Jurkat, Clone E6-1 (cell line): ENCODE measurements at places on chromosomes 4 and X.

- DNase-seq = no peak
Measured at GRCh38 chrX:132848296-132848970, 110.0 kb downstream of the HS6ST2 start.

- no peak for DNase-seq
Measured at GRCh38 chr4:114927881-114928280, 185.5 kb downstream of the NDST4 start.

DNA sequence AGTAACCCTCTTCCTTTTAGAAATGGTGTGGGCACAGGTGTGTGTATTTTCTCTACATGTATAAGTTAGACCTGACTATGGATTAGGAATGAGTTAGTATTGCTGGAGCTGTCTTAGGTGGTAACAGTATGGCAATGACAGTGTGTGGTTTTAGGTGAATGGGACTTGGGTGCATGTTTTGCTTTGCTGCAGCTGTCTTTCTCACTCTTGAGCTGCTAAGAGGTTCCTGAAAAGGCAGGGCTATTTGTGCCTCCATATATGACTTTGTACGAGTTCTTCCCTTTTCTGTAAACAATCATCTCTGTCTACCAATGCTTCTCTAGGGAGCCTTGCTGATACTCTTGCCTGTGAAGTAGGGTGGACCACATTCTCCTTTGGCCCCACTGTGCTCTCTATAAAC is 234.8 kb upstream of the HHIP start:
- no peak for DNase-seq

DNA sequence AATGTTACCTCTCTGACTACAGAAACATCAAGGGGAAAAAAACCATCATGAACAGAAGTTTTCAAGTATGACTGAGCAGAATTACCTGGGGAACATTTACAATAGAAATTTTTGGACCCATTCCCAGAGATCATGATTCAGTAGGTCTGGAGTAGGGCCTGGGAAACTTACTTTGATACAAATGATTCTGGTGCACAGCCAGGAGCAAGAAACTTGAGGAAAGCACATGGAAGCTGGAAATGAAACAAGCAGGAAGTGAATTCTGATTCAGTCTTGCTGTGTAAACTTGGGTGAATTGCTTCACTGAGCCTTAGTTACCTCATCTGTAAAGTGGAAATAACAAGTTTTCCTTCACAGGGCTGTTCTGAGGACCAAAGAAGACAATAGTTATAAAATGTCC is 192.5 kb upstream of the TAPT1 start:
- DNase-seq = no peak

DNA sequence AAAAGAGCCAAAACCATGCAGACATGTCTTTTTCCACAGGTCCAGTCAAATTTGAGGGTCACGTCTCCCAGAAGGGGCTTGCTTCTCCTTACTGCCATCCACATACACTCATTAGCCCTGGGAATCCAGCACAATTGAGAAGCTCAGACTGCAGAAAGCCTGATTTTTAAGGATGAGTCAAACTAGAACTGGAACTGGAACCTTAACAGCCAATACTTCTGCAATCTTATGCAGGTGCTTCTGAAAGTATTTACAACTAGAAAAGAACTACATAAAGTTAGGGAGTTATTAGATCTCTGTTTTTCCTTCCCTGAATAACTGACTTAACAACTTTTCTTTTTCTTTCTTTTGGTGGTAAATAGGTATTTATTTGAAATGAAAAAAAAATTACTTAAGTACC is 86.3 kb downstream of the CDS1 start:
- no peak for DNase-seq

GRCh38 chr4:173343832-173344397 is 9.8 kb upstream of the HMGB2 start:
- DNase-seq = no peak

- DNase-seq = peak; percentile 79
Measured at GRCh38 chr4:76488888-76489685, 54.1 kb downstream of the SHROOM3 start.

DNA sequence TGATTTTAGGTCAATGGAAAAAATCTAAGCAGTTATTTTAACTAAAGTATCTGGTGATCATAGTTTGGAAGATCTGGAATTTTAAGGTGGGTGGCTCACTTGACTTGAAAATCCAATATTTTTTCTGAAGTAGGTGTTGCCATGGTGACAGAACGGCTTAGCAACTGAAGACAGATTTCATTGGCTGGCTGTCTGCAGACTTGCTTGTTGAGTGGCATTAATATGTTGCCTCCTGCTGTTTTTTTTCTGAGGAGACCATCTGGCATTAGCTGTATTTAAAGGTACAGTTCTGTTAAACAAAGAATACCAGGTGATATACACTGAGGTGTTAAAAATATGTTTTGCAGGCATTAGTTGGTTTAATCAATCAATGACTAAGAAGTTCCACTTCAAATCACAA is 19.8 kb downstream of the CPE start:
- peak; percentile 51 for DNase-seq

DNA sequence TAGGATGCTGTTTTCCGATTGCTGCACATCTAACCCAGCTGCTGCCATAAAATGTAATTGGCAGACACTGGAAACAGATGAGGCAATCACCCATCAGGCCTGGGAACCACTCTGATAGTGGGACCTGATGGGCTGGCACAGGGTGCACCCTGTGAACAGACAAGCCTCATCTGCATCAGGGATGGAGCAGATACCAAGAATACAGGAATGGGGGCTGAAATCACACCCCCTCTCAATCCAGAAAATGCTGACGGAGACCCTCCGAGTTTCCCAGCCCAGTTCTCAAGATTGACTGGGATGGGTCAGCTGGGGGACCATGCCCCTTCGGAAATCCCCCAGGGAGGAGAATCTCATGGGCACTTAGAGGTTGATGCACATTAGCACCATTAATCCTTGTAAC is 28.8 kb upstream of the PPP2R2C start:
- DNase-seq = no peak

DNA sequence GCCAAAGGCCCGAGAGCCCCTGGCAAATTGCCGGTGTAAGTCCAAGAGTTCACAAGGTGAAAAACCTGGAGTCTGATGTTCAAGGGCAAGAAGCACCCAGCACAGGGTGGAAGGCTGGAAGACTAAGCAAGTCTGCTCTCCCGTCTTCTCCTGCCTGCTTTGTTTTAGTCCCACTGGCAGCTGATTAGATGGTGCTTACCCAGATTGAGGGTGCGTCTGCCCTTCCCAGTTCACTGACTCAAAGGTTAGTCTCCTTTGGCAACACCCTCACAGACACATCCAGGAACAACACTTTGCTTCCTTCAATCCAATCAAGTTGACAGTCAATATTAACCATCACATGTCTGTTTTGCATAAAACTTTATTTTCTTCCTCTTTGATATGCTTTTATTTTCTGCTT is 157.4 kb downstream of the HS3ST1 start:
- DNase-seq = no peak

- DNase-seq = peak; percentile 8
Measured at GRCh38 chr4:81052119-81053068, 21.9 kb downstream of the BMP3 start.

DNA sequence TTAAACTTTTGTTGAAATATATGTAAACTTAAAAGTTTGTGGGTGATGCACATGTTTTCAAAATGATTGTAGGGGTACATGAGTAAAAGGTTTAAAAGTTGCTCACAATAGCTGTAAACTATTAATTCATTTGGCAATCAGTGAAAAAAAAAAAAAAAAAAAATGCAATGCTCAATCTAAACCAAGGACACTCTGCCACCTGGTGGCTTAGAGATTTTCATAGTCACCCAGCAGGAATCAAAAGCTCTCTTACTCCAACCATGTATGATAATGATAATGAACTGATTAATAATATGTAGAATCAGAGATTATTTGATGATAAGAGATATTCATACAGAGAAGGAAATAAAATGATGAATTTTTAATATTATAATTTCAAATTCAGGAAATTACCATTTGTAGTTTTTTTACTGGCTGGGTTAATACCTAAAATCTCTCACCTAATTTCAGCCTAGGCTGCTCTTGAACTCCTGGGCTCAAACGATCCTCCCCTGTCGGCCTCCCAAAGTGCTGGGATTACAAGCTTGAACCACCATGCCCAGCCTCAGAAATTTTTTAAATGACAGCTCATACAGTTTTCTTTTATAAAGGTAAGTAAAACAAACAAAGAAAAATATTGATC is 46.9 kb upstream of the SLC25A4 start:
- peak; percentile 35 for DNase-seq

- no peak for DNase-seq
Measured at GRCh38 chr4:39227906-39228305, 45.6 kb downstream of the WDR19 start.
